ENCODE measurements at places on chromosomes 7 and 10.

GRCh38 chr10:45374350-45375052 lies 485 bp downstream of the ALOX5 start:
- no peak for DNase-seq

GRCh38 chr10:103627111-103627892 lies 133.8 kb downstream of the NEURL1 start:
- DNase-seq: no peak

DNA sequence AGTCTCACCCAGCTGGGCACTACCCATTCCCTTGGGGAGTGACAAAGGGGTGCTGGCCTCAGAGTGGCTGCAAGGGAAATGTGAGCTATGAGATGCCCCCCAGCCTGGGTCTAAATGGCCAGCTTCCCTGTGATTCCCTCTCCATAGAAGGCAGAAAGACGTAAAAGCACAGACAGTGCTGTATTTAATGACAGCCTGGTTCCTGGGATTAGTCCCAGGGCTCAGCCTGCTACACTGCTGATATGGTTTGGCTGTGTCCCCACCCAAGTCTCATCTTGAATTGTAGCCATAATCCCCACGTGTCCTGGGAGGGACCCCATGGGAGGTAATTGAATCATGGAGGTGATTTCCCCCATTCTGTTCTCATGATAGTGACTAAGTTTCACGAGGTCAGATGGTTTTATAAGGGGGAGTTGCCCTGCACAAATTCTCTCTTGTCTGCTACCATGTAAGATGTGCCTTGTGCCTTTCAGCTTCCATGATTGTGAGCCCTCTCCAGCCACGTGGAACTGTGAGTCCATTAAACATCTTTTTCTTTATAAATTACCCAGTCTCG lies 23.9 kb upstream of the CALN1 start:
- DNase-seq: no peak

- no peak for DNase-seq
These were observed 75.5 kb downstream of the CDK14 start for GRCh38 chr7:90671571-90671970.

DNA sequence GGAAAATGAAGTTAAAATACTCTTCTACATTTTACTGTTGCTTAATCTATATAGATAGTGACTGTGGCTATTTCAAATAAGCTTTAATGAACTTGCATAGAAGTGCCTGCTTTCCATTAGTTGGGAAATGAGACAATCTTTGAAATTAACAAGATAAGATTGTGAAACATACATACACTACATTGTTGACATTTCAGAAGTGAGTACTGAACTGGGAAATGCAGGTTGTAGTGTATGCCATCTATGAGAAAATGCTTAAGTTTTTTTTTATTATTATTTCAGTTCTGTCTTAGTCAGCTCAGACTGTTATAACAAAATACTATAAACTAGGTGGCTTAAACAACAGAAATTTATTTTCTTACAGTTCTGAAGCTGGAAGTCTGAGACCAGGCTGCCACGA lies 49.6 kb upstream of the CSTF2T start:
- DNase-seq: no peak

DNA sequence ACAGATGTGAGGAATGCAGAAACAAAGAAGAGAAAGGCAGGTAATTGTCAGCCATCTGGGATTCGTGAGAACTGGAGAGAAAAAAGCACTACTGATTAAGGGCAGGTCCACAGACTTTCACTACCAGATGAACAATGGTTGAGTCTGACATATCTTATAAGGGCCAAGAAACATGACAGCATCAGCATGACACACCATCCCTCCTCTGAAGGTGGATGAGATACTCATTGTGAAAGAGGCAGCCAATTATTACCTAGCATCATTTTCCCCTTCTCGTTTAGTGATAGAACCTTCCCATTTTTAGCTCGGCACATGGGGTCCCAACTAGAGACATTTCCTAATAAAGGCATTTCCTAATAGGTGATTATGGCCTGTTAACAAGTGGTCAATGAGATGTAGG lies 19.2 kb upstream of the MET start:
- no peak for DNase-seq

GRCh38 chr7:135716677-135717238 lies 11.2 kb downstream of the SLC13A4 start:
- DNase-seq: no peak

GRCh38 chr10:96960872-96961271 lies 128.8 kb downstream of the LCOR start:
- DNase-seq: no peak

- no peak for DNase-seq
These were observed 65.9 kb upstream of the LRRN3 start for GRCh38 chr7:111025006-111025405.

DNA sequence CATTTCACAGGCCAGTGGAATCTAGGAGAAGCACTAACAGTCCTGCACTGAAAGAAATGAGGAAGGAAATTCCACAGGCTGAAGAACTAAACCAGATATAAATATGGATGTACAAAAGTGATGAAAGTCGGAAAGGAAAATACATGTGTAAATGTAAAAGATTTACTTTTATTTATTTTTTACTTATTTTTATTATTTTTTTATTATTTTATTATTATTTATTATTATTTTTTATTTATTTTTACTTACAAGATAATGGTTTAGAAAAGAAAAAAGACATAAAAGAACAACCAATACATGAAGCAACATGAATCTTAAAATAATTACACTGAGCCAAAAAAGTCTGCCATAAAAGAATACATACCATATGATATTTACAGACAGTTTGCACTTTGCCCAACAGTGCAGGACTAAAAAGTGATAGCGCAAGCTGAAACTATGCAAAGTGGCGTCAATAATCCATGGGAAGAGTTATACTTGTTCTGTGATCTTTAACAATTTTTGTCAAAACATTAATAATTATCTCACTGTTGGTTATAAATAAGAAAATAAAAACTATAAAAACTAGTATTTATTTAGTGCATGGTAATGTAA lies 317.8 kb upstream of the MKI67 start:
- no peak for DNase-seq

GRCh38 chr10:129845111-129845753 lies 118.8 kb downstream of the EBF3 start:
- no peak for DNase-seq

GRCh38 chr10:77666821-77667220 lies 29.2 kb upstream of the KCNMA1 start:
- DNase-seq: no peak

- DNase-seq: no peak
These were observed 10.3 kb upstream of the EN2 start for GRCh38 chr7:155447603-155448002.

- no peak for DNase-seq
These were observed 39.8 kb downstream of the ELFN1 start for GRCh38 chr7:1709900-1710299.

DNA sequence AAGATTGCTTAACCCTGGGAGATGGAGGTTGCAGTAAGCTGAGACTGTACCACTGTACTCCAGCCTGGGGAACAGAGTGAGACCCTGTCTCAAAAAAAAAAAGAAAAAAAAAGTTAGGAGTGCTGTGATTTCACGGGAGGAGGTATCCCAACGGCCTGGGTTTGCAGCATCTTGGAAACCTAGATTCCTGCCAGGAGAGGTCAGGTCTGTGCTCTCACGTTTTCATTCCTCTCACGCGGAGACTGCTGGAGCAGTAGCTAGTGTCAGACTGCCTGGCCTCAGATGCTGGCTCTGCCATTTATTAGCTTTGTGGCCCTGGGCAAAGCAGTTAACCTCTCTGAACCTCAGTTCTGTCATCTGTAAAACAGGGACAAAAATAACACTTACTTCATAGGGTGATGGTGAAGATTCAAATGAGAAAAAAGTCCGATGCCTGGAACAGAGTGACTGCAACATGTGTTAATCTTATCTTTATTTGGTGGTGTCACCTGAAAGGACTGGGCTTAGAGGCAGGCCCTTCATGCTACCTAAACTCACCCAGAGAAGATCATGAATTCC lies 94.9 kb downstream of the GAD2 start:
- DNase-seq: no peak

GRCh38 chr10:85548034-85548433 lies 818.6 kb downstream of the GRID1 start:
- DNase-seq: peak; percentile 29

DNA sequence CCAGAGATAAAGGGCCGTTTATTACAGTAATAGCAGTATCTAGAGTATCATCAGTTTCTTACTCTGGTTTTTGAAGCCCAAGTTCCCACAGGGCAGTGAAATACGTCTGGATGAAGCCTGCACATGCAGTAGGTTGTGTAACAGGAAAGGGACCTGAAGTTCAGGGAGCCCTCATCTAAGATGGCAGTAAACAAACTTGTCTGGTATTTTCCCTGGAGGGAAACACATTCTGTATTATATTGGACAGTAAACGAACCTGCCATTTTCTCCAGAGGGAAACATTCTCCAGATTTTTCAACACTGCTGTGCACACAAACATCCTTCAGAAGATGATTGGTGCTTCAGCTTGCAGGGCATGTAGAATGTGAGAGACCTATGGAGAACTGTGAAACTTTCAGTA lies 189.9 kb downstream of the TFEC start:
- DNase-seq: no peak

GRCh38 chr7:95421847-95422444 lies 12.9 kb downstream of the PON2 start:
- DNase-seq: no peak

GRCh38 chr10:17229016-17229716 lies 1.1 kb downstream of the VIM start:
- DNase-seq: peak; percentile 64

DNA sequence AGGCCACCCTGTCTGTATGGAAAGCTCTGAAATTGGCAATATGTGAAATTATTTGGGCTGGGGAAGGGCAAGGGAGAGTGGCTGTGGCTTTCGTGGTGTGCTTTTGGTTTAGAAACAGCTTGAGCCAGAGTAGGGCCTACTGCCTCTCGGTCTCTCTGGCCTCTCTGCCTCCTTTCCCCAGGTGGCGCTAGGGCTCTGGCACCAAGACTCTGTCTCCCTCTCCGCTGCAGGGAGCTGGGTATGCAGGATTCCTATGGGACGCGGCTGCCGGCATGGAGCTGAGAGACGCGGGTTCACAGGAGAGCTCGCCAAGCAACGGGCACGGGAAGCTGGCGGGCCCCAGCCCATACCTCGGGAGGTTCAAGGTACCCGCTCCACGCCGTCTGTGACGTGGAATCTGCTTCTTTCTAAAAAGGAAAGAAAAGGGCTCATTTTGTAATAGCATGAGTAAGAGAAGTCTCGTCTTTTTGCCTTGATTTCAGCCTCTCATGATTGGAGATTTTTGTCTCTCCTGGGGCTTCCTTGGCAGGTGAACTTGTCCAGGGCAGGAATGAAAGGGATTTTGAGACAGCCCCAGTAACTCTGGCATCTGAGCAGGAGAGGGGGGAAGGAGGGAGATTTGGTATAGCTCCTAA lies 105.1 kb upstream of the ANLN start:
- DNase-seq: no peak

DNA sequence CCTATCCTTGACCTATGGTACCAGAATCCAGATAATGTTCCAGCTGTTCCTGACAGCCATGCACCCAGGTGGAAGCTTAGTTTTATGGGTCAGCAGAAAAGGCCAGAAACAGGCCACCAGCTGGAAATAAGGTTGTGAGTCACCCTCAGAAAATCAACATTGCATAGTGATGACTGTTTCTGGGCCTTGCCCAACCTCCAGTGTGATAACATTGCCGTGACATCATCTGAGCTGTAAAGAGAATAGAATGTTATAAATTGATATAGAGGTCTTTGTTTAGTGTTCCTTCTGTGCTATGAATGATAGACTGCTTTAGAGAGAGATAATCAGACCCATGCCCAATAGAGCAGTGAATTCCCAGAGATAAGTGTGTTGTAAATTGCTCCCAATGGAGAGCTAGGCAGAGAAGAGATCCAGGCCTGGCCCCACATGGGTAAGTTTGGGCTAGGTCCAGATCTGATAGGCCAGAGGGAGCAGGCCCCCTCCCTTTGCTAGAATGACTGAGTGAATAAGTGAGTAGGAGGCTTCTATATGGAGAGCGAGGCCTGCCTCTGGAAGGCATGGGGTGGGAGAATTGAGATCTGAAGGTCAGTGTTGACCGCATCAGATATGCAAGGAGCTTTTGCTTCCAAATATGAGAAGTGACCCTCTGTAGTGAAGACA lies 14.2 kb upstream of the HPS1 start:
- no peak for DNase-seq

GRCh38 chr7:140213684-140214074 lies 36.9 kb upstream of the KDM7A start:
- no peak for DNase-seq

DNA sequence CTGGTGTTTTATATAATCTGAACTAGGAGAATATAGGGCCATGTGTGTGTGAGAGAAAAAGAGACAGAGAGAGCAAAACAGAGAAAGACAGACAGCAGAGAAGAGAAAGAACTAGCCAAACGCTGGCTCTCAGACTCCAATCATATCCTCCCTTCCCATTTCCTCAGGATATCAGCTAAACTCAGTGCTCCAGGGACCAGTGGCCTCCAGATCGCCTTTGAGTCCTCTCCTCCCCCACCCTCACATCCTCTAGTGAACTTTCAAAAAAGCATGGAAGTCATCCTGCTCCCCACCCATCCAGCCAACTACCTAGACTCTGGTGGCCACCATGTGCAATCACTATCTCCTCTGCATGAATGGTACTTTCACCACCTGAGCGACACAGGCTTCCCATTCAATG lies 386.1 kb upstream of the NPVF start:
- no peak for DNase-seq

GRCh38 chr10:13803566-13804554 lies 217.1 kb downstream of the PRPF18 start:
- DNase-seq: no peak

GRCh38 chr7:13742811-13743210 lies 246.7 kb downstream of the ETV1 start:
- DNase-seq: no peak

- no peak for DNase-seq
These were observed 65.3 kb upstream of the CAMK2B start for GRCh38 chr7:44390701-44391100.

DNA sequence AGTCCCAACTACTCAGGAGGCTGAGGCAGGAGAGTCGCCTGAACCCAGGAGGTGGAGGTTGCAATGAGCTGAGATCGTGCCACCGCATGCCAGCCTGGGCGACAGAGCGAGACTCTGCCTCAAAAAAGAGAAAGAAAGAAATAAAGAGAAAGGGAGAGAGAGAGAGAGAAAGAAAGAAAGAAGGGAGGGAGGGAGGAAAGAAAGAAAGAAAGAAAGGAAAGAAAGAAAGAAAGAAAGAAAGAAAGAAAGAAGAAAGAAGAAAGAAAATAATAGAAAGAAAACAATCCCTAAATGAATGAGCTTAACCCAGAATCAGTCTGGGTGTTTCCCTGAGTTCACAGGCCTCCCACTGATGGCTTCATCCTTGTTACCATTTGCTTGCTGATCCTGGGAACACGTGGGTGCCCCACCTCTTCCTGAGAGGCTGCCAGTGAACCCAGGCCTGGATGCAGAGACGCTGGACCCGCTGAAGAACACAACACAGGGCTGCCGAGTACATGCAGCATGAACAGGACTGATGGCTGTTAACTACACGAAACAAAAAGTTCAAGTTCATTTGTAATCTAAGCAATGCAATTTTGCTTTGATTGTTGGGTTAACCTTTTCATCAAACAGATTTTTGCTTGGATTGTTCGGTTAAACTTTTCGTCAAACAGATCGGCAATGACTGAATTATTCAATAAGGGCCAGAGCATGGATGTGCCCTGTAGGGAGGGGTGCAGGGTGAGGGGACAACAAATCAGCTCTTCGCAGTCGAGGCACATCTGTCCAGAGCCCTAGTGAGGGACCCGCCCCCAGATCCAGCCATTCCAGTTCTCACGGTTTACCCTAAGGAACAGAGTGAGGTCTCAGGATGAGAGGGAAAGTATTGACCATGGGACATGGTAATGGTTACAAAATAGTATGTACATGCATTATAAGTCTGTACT lies 11.5 kb downstream of the NPFFR1 start:
- DNase-seq: no peak
